ENCODE measurements at places on chromosomes 11 and 22. TPM values are rescaled to one million over a fixed set of nuclear protein-coding genes. Genes with fewer than 3 reads are reported as not detected.

CNGA4 gene
- not detected for total RNA-seq

SPON1 gene
- not detected for total RNA-seq

BDNF gene
- total RNA-seq, result 16.0 TPM

MPZL3 gene
- total RNA-seq, result 8.2 TPM

SLC22A9 gene
- total RNA-seq, result not detected

AMPD3 gene
- 1.6 TPM for total RNA-seq

Measured in endothelial cell of coronary artery (primary cell).